Brain pericyte (primary cell): ENCODE measurements at places on chromosomes 1 and 21.

GRCh38 chr1:9721606-9722377, 70.3 kb downstream of the PIK3CD start:
- DNase-seq, result no peak

DNA sequence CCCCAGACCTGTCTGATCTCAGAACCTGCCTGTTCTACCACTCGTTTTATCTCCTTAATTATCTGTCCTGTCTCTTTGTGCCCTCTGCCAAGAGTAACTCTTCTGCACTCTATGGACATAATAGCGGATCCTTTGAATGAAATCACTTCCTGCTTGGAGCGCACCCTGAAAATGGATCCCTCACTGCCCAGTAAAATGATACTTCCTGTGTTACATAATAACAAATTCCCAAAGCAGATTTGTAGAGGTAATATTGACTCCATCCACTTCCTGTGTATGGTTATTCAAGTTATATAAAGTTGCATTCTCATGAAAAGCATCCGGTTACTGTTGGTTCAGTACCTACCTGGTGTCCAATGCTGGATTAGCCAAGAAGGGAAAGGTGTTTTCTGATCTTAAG, 246.0 kb downstream of the TRABD2B start:
- DNase-seq, result no peak

- no peak for DNase-seq
These were observed 81.7 kb upstream of the VANGL1 start for GRCh38 chr1:115560027-115560426.

DNA sequence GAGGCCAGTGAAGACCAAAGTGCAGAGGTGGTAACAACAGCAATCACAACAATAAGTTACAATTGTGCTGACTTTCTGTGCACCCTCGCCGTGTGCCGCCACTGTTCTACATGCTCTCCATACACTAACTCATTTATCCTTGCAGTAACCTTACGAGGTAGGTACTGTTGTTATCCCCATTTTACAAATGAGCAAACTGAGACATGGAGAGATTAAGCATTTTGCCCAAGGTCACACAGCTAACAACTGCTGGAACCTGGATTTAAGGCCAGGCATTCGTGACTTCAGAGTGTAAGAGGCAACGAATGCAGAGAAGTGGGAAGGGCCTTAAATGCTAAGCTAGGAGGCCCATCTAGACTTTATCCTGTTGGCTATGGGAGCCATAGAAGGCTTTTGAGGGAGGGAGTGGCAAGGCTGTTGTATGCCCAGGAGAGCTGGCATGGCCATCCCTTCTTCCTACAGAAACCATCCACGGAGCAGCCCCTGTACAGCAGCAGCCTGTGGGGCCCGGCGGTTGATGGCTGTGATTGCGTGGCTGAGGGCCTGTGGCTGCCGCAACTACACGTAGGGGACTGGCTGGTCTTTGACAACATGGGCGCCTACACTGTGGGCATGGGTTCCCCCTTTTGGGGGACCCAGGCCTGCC, 36.6 kb downstream of the AZIN2 start:
- no peak for DNase-seq

DNA sequence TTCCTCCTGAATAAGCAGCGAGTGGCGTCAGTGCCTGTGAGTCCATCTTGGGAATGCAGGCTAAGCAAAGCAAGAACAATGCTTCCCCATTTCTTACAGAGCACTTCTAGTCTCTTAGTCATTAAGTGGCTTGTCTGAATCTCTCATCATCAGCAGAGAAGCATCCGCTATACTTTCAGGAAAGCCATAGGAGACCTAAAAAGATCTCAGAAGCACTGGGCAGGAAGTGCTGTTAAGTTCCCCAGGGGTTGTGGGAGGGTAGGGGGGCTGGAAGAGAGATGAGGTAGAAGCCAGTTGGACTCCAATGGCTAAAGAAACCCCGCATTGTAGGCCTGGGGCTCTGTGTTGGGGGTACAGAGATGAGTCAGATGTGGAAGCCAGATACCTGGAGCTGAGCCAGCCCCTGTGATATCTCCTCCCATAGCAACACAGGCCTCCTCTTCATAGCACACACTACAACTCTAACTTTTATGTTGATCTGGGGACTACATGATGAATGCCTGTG, 44.9 kb downstream of the SYT6 start:
- DNase-seq, result no peak

DNA sequence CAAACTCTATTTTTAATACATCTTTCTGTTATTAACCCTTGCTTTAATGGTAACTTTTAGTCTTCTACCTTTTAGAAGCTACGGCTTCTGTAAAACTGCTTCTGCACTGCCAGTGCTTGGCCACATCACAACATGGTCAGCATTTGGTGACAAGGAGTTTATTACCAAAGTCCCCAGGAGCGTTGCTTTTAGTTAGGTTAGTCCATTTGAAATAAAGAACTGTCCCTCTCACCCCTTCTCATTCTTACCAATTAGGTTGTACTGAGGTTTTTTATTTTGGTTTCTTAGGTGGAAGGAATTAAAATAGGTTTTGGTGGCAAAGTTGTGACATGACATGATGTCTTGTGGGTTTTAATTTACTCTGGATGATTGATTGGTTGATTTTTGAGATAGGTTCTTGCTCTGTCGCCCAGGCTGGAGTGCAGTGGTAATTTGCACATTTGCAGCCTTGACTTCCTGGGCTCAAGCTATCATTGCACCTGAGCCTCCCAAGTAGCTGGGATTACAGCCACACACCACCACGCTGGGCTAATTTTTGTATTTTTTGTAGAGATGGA, 39.2 kb downstream of the SPEN start:
- DNase-seq, result no peak

- DNase-seq, result no peak
These were observed 140.8 kb downstream of the LMX1A start for GRCh38 chr1:165215676-165216075.

GRCh38 chr21:24204641-24205040, 1402.6 kb downstream of the MRPL39 start:
- no peak for DNase-seq
